Stimulated activated CD4-positive, alpha-beta T cell treated with anti-CD3 and anti-CD28 coated beads, Interleukin-4, amount 100 ng/mL, for 4 hours (primary cell): ENCODE measurements at places on chromosomes 16 and 17.

DNA sequence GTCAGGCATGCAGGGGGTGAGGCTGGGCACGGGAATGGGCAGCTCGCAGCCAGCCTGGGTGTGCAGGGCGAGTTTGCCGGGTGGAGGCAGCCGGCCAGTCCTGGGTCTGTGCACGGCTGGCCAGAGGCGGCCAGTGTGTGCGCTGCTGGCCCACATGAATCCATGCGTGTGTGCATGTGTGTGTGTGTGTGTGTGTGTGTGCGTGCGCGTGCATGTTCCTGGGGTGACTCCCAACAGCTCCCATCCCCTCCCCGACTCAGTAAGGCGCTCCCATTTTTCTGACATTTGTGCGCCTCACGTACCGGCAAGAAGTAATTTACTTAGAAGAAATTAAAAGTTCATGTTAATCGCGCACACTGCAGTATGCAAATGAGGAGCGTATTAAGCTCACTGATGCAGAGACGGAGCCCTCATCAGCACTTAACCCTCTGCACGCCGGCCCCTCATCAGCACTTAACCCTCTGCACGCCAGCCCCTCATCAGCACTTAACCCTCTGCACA lies 55.4 kb upstream of the ACSF3 start:
- DNase-seq = no peak

GRCh38 chr16:85781695-85782370 lies 17.5 kb downstream of the EMC8 start:
- no peak for DNase-seq

DNA sequence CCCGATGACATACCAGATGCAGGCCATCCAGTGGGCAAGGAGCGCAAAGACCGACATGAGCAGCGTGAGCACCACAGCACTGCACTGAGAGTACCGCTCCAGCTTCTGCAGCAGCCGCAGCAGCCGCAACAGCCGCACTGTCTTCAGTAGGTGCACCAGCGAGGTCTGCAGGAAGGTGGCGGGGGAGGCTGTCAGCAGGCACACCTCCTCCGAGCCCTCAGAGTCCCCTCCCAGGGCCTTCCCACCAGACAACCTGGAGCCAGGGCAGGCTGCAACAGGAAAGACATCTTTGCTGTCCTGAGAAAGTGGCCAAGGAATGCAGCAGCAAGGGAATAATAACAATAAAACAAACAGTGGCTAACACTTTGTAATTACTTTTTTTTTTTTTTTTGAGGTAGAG lies 9.1 kb downstream of the KCNH4 start:
- DNase-seq = no peak

- DNase-seq = no peak
Observed at GRCh38 chr17:49624896-49625295, 49.2 kb downstream of the NXPH3 start.

DNA sequence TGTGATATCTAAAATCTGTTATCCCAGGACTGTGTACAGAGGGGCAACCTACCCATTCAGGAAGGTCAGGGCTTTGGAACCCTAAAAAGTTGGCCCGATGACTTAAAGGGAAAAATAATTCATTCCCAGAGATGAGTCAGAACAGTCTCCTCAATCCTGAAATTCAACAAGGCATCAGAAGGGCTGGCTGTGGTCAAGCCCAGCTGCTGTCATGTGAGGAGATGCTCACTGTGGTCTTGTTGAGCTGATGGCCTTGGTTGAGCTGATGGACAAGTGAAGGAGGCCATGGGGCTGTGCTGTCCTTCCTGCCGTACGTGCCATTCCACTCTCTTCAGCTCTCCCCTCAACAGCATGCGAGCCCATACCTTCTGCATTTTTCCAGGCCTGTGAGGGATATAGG lies 20.9 kb upstream of the DRG2 start:
- DNase-seq = no peak

DNA sequence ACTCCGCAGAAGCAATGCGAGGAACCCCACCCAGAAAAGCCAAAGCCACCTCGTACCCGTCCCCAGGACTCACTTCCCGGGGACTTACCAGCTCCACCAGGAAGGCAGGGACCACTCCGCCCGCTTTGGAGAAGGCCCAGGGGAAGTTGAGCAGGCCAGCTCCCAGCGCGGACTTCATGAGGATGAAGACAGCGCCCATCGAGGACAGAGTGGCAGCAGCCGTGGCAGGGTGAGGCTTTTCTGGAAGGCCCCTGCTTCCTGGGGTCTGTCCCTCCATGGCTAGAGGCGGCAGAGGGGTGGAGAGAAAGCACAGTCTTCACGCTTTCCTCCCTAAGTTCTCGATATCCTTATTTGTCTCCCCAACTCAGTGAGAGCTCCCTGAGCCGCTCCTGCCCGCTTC lies 714 bp downstream of the SLC38A8 start:
- DNase-seq = no peak

DNA sequence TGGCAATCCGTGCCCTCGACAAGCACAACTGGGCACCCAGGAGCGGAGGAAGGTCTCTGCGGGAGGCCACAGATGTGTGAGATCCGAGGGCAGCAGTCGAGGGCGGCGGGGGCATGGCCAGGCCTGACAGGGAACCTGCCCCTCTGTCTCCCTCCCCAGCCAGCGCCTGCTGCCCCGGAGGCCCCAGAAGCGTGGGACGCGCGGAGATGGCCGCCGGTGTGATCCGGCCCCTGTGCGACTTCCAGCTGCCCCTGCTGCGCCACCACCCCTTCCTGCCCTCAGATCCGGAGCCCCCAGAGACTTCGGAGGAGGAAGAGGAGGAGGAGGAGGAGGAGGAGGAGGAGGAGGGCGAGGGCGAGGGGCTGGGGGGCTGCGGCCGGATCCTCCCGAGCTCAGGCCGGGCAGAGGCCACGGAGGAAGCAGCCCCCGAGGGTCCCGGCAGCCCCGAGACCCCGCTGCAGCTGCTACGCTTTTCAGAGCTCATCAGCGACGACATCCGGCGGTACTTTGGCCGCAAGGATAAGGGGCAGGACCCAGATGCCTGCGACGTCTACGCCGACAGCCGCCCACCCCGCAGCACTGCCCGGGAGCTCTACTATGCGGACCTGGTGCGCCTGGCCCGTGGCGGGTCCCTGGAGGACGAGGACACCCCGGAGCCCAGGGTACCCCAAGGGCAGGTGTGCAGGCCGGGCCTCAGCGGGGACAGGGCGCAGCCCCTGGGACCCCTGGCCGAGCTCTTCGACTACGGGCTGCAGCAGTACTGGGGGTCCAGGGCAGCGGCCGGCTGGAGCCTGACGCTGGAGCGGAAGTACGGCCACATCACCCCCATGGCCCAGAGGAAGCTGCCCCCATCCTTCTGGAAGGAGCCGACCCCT lies 1.7 kb downstream of the PERCC1 start:
- DNase-seq = no peak

DNA sequence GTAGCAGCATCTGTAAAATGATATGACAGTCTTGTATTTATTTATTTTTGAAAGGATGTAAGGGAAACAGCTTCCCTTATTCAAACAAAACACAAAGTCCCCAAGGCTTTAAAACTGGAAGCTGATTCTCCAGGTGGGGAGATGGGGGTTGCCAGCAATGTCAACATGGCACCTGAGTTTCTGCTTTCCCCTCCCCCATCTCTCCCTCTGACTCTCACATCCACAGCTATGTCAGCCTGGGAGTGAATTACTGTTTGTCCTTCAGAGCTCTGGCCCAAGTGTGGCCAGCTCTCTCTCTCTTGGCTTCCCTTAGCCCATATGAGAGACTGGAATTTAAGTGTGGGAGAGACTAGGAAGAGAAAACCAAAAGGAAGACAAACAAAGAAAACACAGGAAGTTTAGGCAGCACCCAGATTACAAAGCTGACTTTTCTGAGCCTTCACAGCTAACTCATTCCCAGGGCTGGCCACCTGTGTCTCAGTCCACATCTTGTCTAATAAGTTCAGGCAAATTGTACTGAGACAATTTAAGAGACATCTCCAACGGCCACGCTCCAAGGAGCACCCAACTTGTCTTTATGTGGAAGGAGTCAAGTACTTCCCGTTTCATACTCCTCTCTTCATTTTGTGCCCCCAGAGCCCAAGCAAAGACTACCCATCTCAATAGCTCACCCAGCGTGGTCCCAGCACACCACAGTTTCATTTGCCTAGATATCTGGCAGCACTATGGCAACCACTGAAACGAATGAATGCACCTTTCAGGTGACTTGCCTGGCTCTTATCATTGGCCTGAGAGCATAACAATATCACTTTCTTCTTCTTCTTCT lies 69.2 kb downstream of the SOX9 start:
- no peak for DNase-seq

- DNase-seq = no peak
Observed at GRCh38 chr17:44900894-44901293, 1.6 kb upstream of the EFTUD2 start.

GRCh38 chr16:58116081-58116480 lies 13.1 kb downstream of the CFAP20 start:
- no peak for DNase-seq

- DNase-seq = no peak
Observed at GRCh38 chr17:7026471-7027115, 3.7 kb downstream of the BCL6B start.

DNA sequence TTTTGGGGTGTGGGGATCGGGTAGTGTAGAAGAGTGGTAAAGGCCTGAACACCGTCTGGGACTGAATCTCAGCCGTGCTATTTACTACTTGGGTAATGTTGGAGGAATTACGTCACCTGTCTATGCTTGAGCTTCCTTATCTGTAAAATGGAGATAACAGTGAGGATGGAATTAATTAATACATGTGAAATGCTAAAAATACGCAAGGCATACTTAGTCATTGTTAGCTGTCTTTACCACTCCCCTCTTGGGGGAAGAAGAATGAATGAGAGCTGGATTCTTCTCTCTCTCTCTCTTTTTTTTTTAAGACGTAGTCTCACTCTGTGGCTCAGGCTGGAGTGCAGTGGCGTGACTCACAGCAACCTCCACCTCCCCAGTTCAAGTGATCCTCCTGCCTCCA lies 41.1 kb upstream of the TANGO6 start:
- no peak for DNase-seq

- no peak for DNase-seq
Observed at GRCh38 chr17:78710607-78711006, 71.5 kb downstream of the CYTH1 start.

DNA sequence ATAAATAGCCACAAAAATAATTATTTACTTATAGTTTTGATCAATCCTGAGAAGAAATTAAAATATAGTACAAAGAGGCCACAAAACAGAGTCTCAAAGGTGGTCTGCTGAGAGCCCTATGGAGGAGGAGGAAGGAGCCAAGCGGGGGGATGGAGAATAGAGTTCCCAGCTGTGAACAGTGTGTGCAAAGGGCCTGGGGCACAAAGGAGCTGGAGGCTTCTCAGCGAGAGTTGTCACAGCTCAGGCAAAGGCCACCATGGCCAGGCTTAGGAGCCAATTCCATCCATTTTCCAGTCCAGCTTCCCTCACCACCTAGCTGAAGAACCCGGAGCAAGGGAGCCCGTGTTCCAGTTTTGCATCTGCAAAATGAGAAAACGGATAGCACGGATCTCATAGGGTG lies 5.4 kb upstream of the ZNF423 start:
- DNase-seq = no peak

DNA sequence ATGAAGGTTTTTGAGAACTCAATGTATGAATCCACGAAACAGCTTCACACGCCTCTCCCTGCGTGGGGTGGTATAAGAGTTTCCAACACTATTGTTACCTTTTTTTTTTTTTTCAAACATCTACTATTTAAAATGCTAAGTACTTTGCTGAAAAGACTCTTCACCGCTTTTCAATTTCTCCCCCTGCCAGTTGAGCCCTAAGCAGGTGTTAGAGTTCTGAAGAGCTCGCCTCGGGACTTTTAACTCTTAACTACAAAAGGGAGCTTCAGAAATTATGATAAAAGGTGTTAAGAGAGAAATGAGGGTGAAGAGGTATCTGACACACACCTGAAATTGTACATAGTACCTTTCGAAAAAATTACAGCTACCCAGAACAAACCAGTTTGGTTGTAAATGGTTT lies 20.9 kb upstream of the PSMD7 start:
- DNase-seq = no peak

DNA sequence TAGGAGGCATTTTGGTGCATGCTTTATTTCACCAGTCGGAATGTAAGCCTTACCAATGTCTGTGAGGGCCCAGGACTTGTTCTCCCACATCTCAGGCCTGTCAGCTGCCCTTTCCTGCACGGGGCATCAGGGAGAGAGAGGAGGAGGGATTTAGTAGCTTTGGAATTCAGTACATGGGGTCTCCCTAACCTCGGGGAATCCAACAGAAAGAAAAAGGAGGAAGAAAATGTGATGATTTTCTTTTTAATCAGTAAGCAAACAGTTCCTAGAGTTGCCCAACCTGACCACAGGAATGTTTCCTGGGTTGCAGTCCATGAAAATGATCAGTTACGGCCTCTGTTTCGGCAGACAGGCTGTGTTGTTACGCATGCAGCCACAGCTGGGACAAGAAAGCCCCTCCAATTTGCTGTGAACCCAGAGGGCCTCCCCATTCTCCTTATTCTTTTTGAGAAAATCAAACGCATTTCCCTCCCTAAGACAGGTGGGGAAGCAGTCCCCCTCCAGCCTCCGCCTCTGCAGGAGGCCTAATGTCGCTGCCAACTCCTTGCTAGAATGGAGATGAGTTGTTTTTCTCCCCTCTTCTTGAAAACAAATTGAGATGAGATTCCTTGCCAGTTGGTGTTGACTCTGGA lies 53.1 kb upstream of the TANGO6 start:
- DNase-seq = no peak

DNA sequence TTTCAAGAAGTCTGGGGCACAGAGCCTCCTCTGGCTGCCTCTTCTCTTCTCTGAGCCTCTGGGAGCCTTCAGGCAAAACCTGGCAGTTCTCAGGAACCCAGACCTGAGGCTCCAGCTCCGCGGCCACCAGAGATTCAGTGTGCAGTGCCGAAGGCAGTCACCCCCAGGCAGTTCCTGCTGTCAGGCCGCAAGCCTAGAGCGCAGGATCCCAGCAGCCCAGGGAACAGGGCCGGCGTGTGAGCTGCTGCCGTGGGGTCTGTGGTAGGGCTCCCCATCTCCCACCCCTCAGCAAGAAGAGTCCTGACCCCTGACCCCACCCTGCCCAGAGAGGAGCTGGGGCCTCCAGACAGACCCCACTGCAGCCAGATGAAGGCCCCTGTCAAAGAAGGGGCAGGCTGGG lies 78.2 kb downstream of the AMFR start:
- DNase-seq = no peak

DNA sequence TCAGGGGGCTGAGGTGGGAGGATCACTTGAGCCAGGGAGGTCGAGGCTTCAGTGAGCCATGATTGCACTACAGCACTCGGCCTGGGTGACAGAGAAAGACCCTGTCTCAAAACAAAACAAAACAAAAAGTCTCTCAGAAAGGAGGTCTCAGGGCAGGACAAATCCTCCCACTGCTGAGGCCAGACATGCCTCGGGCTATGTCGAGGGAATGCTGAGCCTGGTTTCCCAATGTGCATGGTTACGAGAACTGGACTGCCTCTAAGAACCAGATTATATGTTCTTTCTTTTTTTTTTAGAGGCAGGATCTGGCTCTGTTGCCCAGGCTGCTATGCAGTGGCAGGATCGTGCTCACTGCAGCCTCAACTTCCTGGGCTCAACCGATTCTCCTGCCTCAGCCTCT lies 27.6 kb downstream of the TRAP1 start:
- no peak for DNase-seq
